ENCODE measurements at places on chromosomes 6 and 20.
A peak's percentile ranks its signal among the peaks of the same experiment; 100 is the strongest.

GRCh38 chr6:104613416-104614001 lies 246.2 kb downstream of the HACE1 start:
- DNase-seq = peak; percentile 75

GRCh38 chr6:76984572-76984971 lies 478.7 kb downstream of the HTR1B start:
- DNase-seq = peak; percentile 16

DNA sequence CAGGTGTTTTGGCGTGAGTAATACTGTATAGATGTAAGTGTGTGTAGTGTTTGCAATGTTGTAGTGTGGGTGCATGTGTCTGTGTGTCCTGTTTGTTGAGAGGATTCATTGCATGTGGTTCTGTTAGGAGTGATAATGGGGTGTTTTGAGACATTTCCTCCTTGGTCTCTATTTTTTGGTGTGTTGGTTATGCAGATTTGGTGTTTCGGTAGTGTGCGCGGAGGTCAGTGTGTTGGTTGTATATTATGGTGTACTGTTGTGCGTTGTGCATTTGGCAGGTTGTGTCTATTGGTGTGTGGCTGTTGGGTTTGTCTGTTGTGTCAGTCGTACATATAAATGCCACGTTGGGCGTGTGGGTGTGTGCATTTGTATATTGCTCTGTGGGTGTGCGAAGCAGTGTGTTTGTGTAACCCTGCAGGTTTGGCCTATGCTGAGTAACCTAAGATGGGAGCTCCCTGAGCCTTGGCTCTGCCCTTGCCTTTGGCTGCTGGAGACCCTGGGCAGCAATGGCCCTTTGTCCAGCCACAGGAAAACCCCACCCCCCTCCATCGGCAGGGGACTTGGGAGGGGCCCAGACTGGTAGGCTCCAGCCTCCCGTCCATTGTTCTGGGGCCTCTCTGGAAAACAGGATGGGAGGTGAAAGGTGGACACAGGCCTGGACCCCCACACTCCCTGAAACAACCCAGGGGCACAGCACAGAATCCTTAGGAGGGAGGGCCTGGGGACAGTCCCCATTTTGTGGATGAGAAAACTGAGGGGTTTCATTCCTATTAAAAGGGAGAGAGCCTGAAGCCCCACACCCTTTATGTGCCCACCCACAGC lies 10.3 kb upstream of the ID1 start:
- DNase-seq = no peak

DNA sequence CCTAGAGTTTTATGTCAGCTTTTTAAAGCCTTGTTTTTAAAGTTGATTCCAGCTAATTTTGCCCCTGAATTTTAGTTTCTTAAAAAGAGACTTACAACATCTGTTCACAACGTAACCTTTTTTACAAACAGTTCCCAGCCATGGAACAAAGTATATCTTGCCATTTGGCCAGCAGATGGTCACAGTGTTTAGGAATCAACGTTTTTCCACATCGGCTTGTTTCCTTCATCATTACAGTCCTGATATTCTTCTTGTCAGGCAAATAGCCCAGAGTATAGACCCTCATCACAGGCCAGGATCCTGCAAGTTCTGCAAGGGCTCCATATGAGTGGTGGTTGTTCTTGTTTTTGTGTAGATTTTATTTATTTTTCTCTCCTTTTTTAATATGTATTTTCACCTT lies 341.7 kb upstream of the HTR1E start:
- no peak for DNase-seq

DNA sequence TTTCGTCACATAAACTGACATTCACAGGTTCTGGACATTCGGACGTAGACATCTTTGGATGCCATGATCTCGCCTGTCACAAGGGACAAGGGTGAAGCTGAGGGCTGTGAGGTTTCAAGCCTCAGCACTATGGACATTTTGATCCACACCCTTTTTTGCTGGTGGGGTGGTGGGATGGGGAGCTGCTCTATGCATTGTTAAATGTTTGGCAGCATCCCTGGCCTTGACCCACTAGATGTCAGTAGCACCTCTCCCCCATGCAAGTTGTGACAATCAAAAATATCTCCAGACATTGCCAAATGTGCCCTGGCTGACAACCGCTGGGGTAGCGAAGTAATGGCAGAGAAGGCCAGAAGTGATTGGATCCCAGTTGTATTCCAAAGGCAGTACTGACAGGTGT lies 229.4 kb downstream of the TSHZ2 start:
- DNase-seq = no peak

- peak; percentile 95 for DNase-seq
These were observed 54.7 kb downstream of the NDUFAF5 start for GRCh38 chr20:13839421-13840092.

DNA sequence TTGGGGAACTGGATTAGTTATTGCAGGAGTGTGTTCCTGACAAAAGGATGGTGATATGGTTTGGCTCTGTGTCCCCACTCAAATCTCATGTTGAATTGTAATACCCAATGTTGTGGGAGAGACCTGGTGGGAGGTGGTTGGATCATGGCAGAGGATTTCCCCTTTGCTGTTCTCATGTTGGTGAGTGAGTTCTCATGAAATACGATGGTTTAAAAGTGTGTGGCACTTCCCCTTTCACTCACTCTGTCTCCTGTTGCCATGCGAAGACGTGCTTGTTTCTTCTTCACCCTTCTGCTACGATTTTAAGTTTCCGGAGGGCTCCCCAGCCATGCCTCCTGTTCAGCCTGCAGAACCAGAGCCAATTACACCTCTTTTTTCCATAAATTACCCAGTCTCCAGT lies 16.2 kb upstream of the TREM1 start:
- no peak for DNase-seq

GRCh38 chr20:6966721-6967120 lies 199.2 kb downstream of the BMP2 start:
- DNase-seq = peak; percentile 15

DNA sequence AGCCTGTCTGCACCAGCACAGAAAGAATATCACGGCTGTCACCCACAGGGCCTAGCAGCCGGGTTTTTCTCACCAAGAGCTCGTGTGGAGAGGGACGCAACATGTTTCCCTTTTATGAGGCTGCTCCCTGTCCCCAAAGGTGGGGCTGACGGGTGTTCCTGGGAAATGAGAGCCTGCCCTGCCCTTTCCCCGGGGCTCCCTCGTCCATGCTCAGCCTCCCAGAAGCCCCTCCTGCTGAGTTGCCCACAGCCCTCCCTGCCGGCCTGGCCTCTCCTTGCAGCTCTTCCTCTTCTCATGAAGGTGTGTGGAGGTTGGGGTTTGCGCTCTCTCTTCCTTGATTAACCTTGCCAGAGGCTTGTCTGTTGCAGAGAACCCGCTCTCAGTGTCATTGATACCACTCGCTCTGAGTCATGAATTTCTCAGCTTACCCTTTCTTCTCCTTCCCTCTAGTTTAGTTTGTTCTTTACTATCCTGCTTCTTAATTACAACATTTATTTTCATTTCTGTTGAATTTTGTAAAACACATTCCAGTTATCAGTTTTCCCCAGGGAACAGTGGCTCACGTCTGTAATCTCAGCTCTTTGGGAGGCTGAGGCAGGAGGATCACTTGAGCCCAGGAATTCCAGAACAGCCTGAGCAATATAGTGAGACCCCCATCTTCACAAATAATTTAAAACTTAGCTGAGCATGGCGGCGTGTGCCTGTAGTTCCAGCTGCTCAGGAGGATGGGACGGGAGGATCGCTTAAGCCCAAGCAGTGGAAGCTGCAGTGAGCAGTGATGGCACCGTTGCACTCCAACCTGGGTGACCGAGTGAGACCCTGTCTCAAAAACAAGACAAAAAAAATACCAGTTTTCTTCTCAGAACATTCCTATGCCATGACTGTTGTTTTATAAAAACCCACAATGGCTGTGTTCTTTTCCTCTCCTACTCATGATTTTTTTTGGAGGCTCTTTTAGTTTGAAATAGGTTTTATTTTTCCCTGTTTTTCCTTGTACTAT lies 103.8 kb downstream of the TMEM242 start:
- DNase-seq = peak; percentile 74

- peak; percentile 16 for DNase-seq
These were observed 21.2 kb downstream of the ROS1 start for GRCh38 chr6:117404548-117404947.

DNA sequence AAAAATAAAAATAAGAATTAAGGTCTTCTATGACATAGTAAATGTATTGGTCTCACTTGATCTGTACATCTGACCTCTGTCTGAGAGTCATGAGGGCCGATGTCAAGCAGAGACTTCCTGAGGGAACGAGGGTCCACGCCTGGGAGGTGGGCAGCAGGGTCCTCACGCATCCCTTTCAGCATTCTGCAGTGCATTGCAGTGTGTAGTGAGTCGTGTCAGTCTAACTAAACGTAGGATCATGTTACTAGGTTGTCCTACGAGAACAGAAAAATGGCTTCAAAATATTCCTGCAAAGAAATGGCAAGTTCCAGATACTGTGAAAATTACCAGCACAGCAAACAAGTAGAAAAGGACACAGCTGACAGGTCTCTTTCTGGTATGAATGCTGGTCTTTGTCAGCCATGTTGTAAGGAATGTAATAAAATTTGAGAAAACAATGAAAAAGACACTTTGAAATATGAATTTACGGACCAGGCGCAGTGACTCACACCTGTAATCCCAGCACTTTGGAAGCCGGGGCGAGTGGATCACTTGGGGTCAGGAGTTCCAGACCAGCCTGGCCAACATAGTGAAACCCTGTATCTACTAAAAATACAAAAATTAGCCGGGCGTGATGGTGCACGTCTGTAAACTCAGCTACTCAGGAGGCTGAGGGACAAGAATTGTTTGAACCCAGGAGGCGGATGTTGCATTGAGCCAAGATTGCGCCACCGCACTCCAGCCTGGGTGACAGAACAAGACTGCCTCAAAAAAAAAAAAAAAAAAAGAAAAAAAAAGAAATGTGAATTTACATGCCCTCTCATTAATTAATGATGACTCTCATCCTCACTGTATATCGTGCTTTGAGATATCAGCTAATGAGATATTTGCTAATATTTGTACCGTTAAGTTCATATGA lies 2.4 kb upstream of the AHCY start:
- no peak for DNase-seq

DNA sequence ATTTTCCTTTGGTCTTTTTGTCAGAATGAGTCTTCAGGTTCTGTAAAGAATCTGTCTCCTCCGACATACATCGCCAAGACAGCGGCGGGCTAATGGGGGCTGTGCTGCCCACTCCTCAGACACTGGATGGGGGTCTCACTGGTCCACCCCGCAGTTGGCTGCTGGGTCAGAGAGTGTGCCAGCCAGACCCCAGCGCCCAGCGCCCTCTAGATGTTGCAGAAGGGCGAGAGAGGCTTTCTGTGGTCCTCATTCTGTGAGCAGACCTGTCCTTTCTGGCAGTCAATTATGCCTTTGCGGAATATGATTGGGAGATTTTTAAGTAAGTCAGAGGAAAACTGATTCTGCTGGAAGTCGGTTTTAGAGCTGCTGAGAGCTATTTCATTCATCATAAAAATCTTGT lies 7.8 kb upstream of the CCR6 start:
- DNase-seq = no peak

GRCh38 chr6:44332585-44332984 lies 9.9 kb upstream of the SPATS1 start:
- peak; percentile 34 for DNase-seq

DNA sequence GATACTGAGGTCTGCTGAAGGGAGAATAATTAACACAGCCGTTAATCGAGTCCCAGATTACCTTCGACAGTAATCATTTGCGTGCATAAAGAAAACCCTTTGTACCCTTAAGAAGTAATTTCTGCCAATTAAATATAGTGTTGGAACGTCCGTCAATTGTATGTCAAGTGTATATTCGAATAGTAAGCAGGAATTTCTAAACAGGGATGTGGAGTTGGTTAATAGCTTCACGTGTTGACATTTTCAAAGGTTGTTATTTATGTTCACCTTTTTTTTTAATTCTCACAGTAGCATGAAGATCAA lies 798 bp upstream of the SNAP91 start:
- no peak for DNase-seq

DNA sequence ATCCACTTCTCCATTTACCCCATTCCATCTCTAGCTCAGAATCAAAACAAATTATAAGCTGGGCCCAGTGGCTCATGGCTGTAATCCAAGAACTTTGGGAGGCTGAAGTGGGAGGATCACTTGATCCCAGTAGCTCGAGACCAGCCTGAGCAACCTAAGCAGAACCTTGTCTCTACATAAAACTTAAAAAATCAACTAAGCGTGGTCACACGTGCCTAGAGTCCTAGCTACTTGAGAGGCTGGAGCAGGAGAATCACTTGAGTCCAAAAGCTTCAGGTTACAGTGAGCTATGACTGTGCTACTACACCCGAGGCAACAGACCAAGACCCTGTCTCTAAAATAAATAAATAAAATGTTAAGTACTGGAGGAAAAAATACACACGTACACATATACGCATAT lies 74.7 kb upstream of the RUNX2 start:
- no peak for DNase-seq

GRCh38 chr6:77123527-77123926 lies 339.8 kb downstream of the HTR1B start:
- DNase-seq = peak; percentile 9

DNA sequence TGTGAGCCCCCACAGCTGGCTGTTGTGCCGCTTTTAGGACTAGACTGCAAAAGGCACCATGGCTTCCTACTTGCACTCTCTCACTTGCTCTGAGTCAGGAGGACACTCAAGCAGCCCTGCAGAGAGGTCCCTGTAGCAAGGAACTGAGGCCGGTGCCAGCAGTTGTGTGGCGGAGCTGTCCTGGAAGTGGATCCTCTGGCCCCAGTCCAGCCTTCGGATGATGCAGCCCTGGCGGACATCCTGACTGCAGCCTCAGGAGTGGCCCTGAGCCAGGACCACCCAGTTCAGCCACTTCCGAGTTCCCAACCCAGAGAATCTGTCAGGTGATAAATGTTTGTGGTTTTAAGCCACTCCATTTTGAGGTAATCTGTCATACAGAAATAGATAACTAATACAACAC lies 17.5 kb downstream of the CTCFL start:
- peak; percentile 40 for DNase-seq

DNA sequence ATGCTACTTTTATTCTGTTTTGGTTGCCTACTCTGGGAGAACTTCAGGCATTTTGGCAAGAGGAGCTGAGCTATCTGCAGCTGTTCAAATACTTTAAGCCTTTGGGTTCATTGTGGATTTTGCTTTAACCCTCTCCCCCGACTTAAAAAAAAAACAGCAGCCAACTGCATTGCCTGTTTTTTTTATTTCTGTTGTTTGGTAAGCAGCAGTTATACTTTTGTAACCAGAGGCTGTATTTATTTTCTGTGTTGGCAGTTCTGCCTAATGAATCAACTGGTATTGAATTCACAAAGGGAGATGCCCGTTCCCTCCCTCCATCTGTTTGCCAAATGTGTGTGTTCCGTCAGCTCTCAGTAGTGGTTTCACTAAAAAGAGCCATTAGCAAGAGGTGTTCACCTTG lies 484.0 kb downstream of the UTRN start:
- DNase-seq = no peak

DNA sequence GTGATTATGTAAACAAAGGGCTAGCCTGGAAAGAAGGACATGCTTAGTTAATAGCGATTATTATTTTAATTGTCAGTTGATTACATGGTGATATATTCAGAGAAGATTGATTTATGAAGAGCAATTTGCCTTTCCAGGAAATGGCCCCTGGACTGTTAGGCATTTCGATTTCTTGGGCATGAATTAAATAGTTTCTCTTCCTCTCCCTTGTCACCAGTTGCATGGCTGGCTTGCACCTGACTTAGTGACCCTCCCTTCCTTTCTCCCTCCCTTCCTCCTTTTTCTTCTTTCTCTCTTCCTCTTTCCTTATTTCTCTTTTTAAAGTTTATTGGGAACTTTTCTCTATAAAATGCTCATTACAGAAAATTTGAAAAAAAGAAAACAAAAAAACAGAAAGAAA lies 235.4 kb downstream of the CDC5L start:
- DNase-seq = no peak
